ENCODE measurements at places on chromosomes 6 and 20. TPM values are rescaled to one million over a fixed set of nuclear protein-coding genes. Genes with fewer than 3 reads are reported as not detected.

DNA sequence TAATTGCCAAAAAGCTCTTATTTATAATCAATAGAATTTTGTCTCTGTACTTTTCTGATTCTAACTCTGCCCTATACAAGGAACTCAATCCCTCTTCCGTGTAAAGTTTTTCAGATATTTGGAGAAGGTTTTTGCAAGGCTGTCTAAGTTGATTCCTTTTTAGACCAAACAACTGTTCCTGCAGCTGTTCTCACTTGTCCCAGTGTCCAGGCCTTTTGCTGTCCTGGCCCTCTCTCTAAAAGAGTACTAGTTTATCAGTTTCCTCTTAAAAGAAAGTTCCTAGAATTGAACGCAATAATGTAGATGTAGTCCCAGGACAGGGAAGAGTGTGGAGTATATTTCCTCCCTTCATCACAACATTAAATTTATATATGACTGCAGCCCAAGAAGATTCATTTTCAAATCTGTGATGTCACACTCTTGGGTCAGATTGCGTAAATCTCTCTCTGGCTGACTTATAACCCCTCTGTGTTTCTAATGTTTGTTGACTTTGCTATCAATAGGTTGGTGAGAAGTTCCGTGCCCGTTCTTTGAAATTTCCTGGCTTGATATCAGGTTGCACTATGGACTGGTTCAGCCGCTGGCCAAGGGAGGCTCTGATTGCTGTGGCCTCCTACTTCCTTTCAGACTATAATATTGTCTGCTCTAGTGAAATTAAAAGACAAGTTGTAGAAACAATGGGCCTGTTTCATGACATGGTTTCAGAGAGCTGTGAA, 139.4 kb upstream of the GLP1R start:
- DNase-seq, result no peak

DNA sequence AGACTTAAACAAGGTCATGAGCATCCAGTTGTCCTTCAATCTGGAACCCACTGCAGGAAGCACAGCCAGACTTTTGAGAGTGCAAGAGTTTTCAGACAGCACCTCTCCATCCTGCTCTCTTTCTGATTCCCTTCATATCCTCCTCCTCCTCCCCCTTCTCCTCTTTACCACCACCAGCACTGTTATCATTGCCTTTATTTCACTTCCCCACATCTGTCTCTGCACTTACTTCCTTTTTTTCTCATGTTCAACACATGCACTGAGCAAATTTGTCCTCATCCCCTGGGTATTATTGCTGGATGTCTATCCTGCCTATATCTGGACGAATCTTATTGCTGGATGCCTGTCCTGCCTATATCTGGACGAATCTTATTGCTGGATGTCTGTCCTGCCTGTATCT, 554.8 kb downstream of the DHX35 start:
- no peak for DNase-seq

DNA sequence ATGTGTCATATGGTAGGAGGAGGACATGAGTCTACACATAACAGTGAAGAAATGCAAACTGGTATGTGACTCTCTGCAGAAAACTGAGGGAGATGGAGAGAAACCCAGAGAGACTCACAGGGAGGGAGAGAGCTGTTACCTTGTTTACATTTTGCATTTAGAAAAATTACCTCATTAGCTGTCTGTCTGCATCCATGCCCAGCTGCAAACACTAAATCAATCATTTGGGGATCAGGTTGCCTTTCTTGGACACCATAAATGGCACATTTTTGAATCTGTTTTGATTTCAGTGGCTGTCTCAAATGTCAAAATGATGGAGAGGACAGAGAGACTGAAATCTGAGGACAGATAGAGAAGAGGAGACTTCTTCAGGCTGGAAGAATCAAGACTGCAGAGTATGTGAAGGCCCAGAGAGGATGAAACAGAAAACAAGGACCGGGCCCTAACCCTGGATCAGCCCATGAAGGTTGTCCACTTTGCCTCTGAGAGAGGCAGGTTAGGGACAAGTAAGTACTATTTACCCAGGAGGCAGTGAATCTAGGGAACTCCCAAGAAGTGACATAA, 92.2 kb downstream of the UNC5CL start:
- DNase-seq, result no peak

DNA sequence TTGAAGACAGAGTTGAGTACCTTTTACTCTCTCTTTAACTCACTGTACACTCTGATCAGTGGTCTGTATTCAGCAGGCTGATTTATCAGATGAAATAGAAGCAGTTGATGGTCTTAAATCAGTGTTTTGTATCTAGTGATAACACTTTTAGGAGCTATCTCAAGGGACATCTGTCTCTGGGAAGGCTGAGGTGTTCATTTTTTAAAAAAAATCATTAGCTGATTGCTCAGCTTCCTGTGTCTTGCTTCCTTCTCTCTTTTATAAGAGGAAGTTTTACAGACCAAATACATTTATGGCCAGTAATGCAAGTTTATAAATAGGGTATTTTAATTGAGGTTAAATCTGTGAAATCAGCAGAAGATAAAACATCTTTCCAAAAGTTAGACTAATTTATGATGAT, 12.0 kb upstream of the CCDC170 start:
- no peak for DNase-seq

GRCh38 chr20:63681609-63682142, 14.8 kb upstream of the TNFRSF6B start:
- no peak for DNase-seq

DNA sequence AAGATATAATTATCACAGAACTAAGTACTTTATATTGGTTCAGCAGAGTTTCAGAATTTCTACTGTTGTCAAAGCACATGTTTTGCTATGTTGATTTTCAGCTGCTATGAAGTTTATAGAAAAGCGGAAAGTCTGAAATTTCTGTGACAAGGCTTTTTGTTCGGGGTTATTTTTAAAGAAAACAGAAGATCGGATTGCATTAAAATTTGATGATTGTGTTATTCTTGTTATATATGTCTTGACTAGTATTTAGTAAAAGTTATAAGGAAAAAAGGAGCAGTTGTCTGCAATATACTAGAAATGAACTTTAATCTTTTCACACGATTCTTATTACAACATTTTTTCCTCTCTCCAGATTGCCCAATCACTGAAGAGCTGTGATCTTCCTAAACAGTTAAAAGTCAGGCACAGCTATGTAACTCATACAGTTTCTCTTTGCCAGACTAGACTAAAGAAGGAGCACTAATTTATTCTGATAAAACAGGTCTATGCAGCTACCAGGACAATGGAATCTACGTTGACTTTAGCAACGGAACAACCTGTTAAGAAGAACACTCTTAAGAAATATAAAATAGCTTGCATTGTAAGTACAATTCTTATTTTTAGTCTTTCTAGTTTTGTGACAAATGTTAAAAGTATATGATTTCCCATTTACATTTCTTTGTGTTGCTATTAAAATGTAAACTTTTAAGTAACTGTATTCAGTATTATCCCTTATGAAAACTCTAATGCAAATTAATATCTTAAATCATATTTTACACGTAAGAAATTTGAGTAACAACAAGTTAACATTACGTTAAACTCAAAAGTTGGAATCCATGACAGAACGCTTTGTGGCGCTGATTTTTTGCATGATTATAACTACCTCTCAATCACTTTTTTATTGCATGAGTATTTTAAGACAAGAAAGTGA, at the start of gene ENPP3:
TSS of gene ENPP3 (plus strand) at position 423 of the 913 bp plus-strand sequence. CDS start at position 506, 83 bp downstream.
- no peak for DNase-seq

The OPRM1 gene
- total RNA-seq, result not detected

GRCh38 chr20:5845681-5846615, 95.7 kb downstream of the SHLD1 start:
- DNase-seq, result peak; percentile 51

DNA sequence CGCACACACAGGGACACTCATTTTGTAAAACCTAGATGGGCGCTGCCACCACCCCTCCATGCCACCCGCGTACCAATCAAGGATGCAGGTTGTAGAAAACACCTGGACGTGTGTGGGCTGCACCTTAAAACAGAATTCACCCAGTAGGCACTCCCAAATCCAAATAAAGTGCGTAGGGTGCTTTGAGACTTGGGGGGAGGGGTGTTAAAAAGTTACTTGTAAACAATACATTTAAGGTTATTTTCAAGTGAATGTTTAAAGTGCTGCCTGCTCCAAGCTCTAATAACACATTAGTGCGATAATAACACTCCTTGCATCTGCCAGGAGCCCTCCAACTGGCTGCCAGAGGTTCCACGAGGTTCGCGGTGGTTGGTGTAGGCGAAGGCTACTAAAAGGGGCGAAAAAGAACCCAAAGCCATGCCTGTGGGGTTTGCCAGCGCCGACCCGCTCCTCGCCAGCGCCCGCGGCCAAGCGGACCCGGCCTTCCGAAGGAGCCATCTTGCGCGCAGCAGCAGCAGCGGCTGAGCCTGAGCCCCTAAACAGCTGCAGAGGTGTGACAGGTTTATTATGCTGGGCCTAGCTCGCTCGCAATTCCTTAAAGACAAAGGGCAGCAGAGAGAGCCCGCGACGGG, 11.5 kb downstream of the FOXC1 start:
- DNase-seq, result peak; percentile 74

- DNase-seq, result no peak
These were observed 12.6 kb downstream of the DYNLT1 start for GRCh38 chr6:158631678-158632537.

The DNAH8 gene
- not detected for total RNA-seq

GRCh38 chr6:66675906-66676305, 968.9 kb upstream of the EYS start:
- no peak for DNase-seq

The ADAM33 gene
- total RNA-seq, result 4.0 TPM

DNA sequence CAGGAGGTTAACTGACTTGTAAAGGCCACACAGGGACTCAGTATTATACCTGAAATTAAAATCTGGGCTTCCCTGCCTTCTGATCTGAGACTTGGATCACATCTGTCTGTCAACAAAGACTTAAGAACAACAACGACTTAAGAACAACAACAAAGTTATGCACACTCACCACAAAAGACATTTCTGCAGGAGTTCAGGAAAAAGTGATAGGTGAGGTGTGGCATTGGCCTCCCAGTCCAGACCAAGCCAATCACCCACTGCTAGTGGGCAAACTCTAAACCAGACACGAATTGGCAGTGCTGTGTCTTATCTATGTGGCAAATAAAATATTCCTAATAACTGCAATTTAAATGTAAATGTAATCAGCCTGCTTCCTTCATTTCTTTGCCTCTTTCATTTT, 61.3 kb downstream of the PRDM1 start:
- DNase-seq, result no peak

GRCh38 chr6:74041420-74041819, 345.4 kb downstream of the CD109 start:
- peak; percentile 51 for DNase-seq

GRCh38 chr6:79657238-79657637, 26.1 kb downstream of the SH3BGRL2 start:
- DNase-seq, result no peak

GRCh38 chr6:118825661-118826060, 68.3 kb upstream of the ASF1A start:
- no peak for DNase-seq

DNA sequence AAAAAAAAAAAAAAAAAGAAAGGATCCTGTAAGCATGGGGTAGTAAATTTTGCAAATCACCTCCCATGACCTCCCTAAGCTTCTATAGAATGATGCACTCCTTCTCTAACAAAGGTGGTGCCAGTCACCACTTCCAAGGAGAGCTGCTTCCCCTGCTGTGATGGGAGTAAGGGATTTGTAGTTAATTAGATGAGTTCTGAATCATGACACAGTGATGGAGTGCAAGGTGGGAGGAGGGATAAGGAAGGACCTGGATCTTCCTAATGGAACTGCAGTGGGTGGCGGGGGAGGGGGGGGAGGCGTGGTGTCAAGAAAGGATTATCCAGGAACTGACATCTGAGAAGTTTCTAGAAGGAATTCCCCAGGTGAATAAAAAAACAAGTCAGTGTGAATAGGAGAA, 47.8 kb downstream of the NRN1 start:
- DNase-seq, result peak; percentile 40

DNA sequence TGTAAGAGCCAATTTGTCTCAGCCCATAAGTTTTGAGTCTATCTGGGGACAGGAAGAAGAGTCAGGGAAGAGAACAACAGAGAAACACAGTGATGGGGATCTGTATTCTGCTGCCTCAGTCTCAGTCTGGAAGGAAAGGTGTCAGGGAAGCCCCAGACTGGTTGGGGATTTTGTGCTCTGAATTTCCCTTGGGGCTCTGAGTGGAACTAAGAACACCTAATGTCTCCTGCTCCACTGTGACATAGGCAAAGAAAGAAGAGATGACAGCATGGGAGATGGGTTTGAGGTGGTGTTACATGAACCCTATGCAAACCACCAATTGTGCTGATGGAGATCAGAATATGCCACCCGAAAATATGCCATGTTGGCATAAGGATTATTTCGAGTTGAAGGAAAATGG, 139.5 kb upstream of the MYLIP start:
- DNase-seq, result no peak

The STK35 gene
- total RNA-seq, result 59.7 TPM

DNA sequence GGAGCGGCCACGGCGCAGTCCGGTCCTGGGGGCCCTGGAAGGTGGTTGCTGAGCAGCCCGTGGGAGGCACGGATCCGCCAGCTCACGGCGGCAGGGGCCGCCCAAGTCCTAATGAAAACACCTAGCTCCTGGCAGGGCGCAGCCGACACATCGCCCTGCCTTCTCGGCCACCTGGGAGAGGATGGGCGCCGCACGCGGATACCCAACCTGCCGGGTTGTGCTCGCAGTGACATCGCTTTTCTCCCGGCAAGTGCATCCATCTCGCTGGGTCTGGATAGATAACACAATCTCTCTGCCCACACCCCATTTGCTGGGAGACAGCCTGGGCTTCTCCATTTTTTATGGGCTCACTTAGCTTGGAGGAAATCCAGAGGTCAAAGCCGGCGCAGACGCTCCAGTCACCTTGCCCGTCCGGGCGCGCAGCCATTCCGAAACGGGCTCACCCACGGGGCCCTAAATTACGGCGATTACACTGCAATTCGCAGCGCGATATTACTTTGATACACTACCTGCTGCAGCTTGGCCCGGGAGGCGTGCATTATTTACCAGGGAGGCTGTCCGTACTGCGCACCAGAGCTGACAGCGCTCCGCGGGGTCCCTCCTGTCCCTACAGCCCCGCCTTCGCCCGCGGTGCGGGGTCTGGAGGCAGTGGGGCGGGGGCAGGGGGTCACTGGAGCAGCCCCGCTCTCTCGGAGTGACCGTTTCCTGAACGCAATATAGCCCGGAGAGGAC, 36.2 kb upstream of the CCDC167 start:
- peak; percentile 64 for DNase-seq

The C20orf204 gene
- total RNA-seq, result 0.85 TPM

DNA sequence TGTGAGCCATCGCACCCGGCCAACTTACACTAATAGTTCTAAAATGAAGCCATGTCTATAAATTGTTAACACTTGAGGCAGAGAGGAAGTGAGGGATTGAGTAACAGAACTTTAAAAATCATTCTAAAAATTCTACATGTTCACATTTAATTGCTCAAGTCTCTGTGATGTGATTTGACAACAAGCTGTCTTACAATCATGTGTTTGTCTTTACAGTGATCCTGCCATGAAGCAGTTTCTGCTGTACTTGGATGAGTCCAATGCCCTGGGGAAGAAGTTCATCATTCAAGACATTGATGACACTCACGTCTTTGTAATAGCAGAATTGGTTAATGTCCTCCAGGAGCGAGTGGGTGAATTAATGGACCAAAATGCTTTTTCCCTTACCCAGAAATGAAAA, 23.6 kb downstream of the GTF2H5 start:
- DNase-seq, result no peak

The FERMT1 gene
- 15.8 TPM for total RNA-seq

Data from GM23338 (cell line).